Ecto neural progenitor cell (in vitro differentiated cells): ENCODE measurements at places on chromosomes 3 and 15.

GRCh38 chr3:81274671-81275070 lies 486.8 kb downstream of the GBE1 start:
- no peak for DNase-seq

DNA sequence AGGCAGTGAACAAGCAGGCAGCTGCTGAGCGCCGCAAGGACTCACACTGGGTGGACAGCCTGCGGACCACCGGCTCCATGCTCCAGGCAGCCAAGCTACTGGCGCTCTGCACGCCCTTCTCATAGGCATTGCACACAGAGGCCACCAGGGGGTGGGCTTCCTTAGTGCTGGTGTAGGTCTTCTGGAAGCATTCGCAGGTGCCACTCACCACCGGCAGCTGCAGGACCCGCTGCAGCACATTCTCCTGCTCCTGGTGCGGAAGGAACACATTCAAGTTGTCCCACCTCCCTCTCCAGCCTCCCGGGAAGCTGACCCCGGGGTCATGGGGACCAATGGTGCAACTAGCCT lies 6.0 kb downstream of the PLIN1 start:
- DNase-seq, result peak; percentile 83

DNA sequence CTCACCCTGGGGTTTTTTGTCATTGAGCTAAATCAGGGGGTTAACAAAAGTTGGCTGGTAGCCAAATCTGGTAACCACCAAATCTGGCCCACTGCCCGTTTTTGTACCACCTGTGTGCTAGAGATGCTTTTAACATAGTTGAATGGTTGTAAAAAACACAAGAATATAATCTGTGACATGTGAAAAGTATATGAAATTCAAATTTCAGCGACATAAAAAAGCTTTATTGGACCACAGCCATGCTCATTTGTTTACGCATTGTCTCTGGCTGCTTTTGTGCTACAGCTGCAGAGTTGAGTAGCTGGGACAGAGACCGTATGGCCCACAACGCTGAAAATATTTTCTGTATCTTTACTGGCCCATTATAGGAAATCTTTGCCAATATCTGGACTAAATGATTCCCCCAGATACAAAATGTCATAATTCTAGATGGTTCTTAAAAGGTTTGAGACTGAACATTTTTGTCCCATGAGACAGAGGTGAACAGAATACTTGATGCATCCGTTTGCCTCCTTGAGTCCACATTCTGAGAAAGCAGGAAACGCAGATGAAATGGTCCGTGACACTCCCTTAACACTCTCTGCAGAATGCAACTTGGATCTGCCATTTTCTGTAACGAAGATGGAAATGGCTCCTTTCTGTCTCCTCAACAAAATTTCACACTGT lies 120.9 kb upstream of the PDZRN3 start:
- DNase-seq, result no peak

DNA sequence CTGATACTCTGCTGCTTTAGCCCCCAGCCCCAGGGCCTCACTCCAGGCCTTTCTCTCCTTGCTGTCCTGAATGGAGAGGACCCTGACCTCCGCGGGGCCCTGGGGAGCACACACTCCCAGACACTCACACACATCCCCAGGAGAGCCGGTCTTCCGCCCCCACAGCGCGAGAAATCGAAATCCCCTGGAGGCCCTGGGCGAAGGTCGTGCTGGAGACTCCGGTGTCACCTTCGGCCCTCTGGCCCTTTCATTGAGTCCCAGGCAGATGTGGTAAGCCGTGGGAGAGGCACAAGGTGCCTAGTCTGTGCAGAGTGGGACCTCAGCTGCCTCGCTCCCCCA lies 848 bp upstream of the GOLGA8B start:
- DNase-seq, result peak; percentile 53

DNA sequence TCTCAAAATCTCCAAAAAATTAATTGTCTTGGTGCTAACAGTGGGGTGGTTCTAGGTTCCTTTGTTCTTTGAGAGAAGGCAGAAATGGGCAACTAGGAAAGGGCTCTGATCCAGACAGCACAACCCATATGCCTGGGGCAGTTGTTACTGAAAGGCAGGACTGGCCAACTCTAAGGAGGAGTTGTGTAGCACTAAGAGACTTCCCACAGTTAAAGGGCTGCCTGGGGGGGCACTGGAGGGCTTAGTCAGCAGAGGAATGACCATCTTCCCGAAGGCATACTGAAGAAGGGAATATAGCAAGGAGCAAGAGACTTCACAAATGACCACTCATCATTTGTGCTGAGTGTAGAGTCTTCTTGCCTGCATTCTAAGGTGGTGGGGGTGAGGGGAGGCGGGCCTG lies 15.8 kb downstream of the ILDR1 start:
- no peak for DNase-seq

DNA sequence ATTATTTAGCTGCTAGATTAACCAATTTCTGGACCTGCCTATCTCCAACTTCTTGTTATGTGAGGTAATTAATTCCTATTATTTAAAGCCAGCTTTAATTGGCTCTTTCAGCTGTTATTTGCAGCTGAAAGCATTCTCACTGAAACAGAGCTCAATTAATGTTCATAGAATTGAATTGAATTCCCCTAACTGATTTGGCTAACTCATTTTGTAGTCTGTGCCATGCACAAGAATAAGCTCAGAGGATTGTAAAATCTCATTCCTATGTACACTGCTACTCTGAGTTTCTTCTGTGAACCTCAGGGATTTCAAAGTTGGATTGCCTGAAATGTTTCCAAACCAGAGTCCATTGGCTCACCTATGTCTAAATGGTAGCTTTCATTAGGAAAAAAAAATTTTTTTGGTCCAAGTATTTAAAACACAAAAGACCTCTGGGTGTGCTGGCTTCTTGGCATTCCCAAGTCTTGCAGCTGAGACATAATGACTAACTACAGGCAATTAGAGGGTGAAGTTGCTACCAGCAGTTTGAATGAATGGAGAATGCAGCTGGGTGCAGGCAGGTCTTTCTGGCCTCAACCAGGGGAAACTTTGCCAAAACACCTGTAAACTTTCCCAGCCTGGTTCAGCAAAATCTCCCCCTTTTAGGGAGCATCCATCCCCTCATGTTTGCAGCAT lies 134.3 kb downstream of the EDEM1 start:
- no peak for DNase-seq
